ENCODE measurements at places on chromosomes 3 and 15.

GRCh38 chr3:195548501-195548900 lies 5.4 kb upstream of the PPP1R2 start:
- DNase-seq = no peak

DNA sequence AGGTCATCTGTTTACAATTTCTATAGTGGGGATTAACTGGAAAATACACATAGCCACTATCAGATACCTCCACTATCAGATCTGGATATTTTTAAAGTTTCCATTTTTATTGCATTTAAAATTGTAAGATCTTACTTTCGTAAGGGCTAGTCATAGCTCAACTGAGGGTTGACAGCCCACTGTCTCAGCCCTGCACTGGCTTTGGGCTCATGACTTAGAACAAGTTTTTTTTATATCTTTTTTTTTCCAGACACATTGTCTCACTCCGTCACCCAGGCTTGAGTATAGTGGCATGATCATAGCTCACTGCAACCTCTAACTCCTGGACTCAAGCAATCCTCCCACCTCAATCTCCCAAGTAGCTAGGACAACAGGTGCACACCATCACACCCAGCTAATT lies 48.8 kb upstream of the DNAJC13 start:
- DNase-seq = no peak

- no peak for DNase-seq
These were observed 233.4 kb downstream of the SQOR start for GRCh38 chr15:45868109-45868691.

GRCh38 chr3:42493798-42494151 lies 8.7 kb upstream of the VIPR1 start:
- no peak for DNase-seq

DNA sequence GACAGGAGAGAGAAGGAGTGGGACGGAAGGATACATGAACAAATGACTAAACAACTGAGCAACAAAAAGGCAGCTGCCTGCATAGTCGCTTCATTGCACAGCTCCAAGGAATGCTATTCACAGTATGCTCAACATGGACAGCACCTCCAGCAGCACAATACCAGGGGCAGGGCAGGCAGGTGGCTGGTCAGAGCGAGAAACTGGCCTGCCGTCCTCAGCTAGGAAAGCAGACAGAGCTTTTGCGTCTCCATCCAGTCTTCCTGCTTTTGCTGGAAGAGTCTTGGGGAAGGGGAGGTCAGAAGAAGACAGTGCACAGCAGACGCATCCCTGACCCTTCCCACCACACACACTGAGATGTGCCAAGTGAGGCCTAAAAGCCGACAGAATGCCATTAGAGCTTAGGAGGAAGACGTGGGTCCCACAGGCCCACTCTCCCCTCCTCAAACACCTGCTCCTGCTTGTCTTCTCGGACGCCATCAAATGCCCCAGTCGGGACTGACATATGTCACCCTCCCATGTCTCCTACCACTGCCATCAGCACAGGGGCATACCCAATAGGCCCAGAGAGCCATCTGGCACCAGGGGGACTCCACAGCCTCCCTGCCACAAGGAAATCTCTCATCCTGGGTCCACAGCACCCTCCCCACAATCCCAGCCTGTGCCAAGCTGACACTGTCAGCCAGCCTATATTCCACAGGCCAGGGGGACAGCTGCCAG lies 3.9 kb downstream of the RAB6B start:
- no peak for DNase-seq

DNA sequence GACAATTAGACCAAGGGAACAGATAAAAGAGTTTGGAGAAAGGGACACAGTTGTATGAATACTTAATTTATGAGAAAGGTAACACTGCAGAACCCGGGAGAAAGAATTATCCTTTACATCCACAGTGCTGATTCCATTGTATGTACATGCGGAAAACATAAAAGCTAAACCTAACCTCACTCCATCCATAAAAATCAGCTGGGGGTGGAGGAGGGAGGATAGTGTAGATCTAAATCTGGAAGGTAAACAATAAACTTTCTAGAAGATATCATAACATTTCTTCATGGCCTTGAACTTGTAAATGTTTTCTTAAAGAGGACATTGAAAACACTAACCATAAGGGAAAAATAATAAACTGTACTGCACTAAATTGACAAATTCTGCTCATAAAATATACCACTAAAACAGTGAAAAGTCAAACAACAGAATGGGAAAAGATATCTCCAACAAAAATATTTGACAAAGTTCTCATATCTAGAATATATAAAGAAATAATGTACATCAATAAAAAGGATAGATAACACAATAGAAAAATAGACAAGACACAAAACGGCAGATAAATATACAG lies 220.5 kb downstream of the DPH6 start:
- no peak for DNase-seq

- no peak for DNase-seq
These were observed 43.3 kb downstream of the ADPGK start for GRCh38 chr15:72740219-72740618.

DNA sequence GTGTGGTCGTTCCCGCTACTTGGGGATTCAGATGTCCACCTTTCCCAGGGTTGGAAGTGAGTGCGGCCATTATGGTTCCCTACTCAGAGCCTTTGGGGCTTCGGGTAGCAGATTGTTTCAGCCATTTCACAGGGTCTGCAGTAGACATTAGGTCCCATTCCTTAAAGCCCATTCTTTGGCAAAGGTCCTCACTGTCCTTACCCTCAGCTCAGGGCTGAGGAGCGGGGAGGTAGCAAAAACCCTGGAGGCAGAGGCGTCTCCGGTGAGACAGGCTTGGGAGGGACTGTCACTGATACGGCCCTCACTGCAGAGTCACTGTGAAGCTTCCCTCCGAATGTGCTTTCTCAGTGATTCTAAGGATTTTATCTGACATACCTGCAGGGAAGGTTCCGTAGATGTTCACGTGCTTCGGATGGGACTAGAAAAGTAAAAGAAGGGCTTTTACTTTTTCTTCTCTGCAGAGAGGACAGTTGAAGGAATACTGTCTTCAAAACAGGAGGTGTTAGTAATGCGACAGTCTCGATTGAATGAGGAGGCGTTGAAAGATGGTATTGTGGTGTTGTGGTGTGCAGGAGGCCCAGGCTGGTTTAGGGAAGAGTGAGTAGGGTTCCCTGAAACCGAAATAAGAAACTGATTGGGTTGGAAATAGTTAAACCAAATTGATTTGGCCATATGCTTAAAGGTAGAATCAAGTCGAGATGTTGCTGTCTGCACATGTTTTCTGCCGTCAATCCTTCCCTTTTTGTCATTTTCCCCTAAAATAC lies 630 bp downstream of the ATP6V1A start:
- DNase-seq = peak; percentile 15

GRCh38 chr3:10930666-10931040 lies 61.9 kb upstream of the SLC6A1 start:
- DNase-seq = no peak
